ENCODE measurements at places on chromosomes 4 and X.

- H3K27me3 ChIP-seq, result peaks cover 7% of the 10 kb centered on the region
- no peaks in the 10 kb centered on the region for H3K36me3 ChIP-seq
- H3K4me3 ChIP-seq, result no peak overlapping the region
- no peaks in the 10 kb centered on the region for H3K4me1 ChIP-seq
- no peak for DNase-seq
These were observed 223.1 kb upstream of the DMD start for GRCh38 chrX:33434256-33435092.

- H3K4me3 ChIP-seq, result no peak overlapping the region
- DNase-seq, result no peak
- peaks cover 2% of the 10 kb centered on the region for H3K4me1 ChIP-seq
- H3K36me3 ChIP-seq, result no peaks in the 10 kb centered on the region
- no peak overlapping the region for H3K27ac ChIP-seq
These were observed 220.1 kb downstream of the DHX15 start for GRCh38 chr4:24364249-24364648.

DNA sequence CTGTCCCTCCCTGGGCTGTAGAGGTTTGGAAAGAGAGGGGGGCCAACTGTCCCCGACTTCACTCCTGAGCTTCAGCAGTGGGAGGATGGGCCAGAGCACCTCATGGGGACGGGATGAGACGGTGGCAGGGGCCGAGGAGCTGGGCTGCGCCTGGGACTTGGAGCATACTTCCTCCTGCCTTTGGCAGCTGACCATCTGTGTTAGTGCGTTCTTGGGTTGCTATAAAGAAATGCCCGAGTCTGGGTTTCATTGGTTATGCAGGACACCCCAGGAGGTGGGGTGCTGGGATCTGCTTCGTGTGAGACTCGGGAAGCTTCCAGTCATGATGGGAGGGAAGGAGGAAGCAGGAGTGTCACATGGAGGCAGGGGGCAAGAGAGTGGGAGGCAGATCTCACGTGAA is 7.4 kb downstream of the PSAPL1 start:
- no peak overlapping the region for H3K4me3 ChIP-seq
- no peaks in the 10 kb centered on the region for H3K36me3 ChIP-seq
- DNase-seq, result no peak
- H3K27me3 ChIP-seq, result peaks cover 2% of the 10 kb centered on the region

DNA sequence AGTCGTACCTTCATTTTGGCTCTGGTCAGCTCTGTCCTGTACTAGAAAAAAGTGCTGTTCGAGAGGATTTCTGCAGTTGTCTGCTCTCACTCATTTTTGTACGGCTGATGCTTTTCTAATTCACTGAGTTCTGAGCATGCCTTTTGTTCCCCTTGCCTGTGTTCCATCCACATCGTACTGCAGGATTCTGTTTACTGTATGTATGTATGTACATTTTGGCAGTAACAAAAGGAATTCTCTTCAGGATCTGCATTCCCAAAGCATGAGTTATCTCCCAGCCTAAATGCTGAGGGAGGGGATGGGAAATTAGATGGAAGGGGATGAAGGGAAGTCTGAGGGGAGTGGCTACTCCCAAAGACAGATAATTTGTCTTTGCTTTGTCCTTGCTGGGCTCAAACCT is 87.6 kb downstream of the GBA3 start:
- H3K27me3 ChIP-seq, result no peaks in the 10 kb centered on the region
- H3K36me3 ChIP-seq, result no peaks in the 10 kb centered on the region
- H3K4me3 ChIP-seq, result no peak overlapping the region
- H3K27ac ChIP-seq, result no peak overlapping the region
- no peak for DNase-seq

- DNase-seq, result no peak
- peaks cover 21% of the 10 kb centered on the region for H3K4me1 ChIP-seq
- H3K27ac ChIP-seq, result peak overlapping the region; percentile 73
- no peak overlapping the region for H3K4me3 ChIP-seq
- no peaks in the 10 kb centered on the region for H3K36me3 ChIP-seq
- no peaks in the 10 kb centered on the region for H3K27me3 ChIP-seq
These were observed 9.2 kb upstream of the MAML3 start for GRCh38 chr4:140163029-140163810.

DNA sequence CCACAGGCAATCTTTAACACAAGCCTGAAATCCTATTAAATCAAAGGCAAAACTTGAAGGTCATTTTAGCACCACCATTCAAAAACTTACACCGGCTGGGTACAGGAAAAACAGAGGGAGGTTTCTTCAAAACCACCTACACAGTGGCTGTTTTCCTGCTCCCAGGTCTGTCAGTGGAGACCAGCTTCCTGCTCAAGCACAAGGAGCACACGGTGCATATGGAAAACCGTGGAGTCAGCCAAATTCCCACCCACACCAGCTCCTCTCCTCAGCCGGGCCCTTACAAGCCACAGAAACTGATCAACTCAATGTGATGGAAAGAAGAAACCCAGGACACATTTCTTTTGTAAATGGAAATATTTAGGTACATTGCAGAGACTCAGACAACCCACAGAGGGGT is 14.3 kb upstream of the FAM241A start:
- H3K27me3 ChIP-seq, result peaks cover 22% of the 10 kb centered on the region
- H3K36me3 ChIP-seq, result no peaks in the 10 kb centered on the region
- H3K4me3 ChIP-seq, result no peak overlapping the region
- peak overlapping the region; percentile 39 for H3K27ac ChIP-seq
- H3K4me1 ChIP-seq, result peaks cover 18% of the 10 kb centered on the region
- DNase-seq, result no peak

- no peak for DNase-seq
- H3K27me3 ChIP-seq, result no peaks in the 10 kb centered on the region
- H3K36me3 ChIP-seq, result no peaks in the 10 kb centered on the region
- H3K27ac ChIP-seq, result no peak overlapping the region
- H3K4me3 ChIP-seq, result no peak overlapping the region
These were observed 1932.6 kb upstream of the TENM3 start for GRCh38 chr4:180310616-180311015.

- peaks cover 36% of the 10 kb centered on the region for H3K4me1 ChIP-seq
- peak; percentile 78 for DNase-seq
- peak overlapping the region; percentile 51 for H3K27ac ChIP-seq
- H3K27me3 ChIP-seq, result no peaks in the 10 kb centered on the region
These were observed 10.0 kb downstream of the HTRA3 start for GRCh38 chr4:8279321-8280157.

DNA sequence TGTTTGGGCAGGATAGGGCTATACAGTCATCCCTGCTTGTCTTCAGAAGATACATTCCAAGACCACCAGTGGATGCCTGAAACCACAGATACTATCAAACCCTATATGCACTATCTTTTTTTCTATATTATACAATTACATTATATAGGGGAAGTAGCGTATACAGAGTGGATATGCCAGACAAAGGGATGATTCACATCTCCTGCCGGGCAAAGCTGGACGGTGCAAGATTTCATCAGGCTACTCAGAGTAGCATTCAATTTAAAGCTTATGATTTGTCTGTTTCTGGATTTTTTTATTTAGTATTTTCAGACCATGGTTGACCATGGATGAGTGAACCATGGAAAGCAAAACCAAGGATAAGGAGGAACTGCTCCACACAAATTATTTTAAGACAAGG is 7.0 kb upstream of the AMTN start:
- H3K27ac ChIP-seq, result no peak overlapping the region
- no peak for DNase-seq
- H3K27me3 ChIP-seq, result peaks cover 6% of the 10 kb centered on the region

- H3K36me3 ChIP-seq, result peaks cover 8% of the 10 kb centered on the region
- no peaks in the 10 kb centered on the region for H3K27me3 ChIP-seq
- no peak overlapping the region for H3K27ac ChIP-seq
- H3K4me3 ChIP-seq, result no peak overlapping the region
These were observed 3.1 kb downstream of the PI4K2B start for GRCh38 chr4:25236971-25237370.

GRCh38 chrX:104351173-104351769 is 96.5 kb upstream of the ESX1 start:
- no peak for DNase-seq
- H3K4me3 ChIP-seq, result no peak overlapping the region
- H3K36me3 ChIP-seq, result no peaks in the 10 kb centered on the region
- H3K27me3 ChIP-seq, result peaks cover 6% of the 10 kb centered on the region
- H3K4me1 ChIP-seq, result no peaks in the 10 kb centered on the region
- no peak overlapping the region for H3K27ac ChIP-seq

- H3K27ac ChIP-seq, result no peak overlapping the region
- H3K36me3 ChIP-seq, result no peaks in the 10 kb centered on the region
- H3K4me1 ChIP-seq, result peaks cover 43% of the 10 kb centered on the region
- no peak for DNase-seq
These were observed 28.3 kb downstream of the DOCK11 start for GRCh38 chrX:118523920-118524319.

- H3K4me3 ChIP-seq, result no peak overlapping the region
- H3K27ac ChIP-seq, result no peak overlapping the region
- peaks cover 8% of the 10 kb centered on the region for H3K27me3 ChIP-seq
- peaks cover 10% of the 10 kb centered on the region for H3K4me1 ChIP-seq
These were observed 361.4 kb downstream of the RAPGEF2 start for GRCh38 chr4:159464302-159464701.

DNA sequence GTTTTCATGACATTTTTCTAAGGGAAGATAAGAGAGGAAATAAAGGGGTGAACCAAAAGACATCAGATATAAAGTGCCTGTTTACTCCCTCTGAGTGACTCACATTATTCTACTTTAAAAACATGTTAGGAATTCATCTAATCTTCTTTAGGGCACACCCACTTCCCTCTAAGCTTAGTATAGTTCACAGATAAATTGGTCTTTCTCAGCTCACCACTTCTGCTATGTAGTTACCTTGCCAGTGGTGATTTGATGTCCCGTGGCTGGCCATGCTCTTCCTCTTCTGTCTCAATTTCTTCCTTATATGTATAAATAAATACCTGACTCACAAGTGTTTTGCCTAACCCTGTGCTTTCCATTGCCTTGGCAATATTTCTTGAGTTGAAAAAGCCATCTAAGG is 96.8 kb downstream of the PDLIM5 start:
- H3K36me3 ChIP-seq, result peaks cover 5% of the 10 kb centered on the region
- H3K4me1 ChIP-seq, result peaks cover 73% of the 10 kb centered on the region
- peak overlapping the region; percentile 88 for H3K27ac ChIP-seq
- H3K4me3 ChIP-seq, result peak overlapping the region; percentile 1

- H3K36me3 ChIP-seq, result no peaks in the 10 kb centered on the region
- H3K27ac ChIP-seq, result no peak overlapping the region
- no peak for DNase-seq
- no peaks in the 10 kb centered on the region for H3K27me3 ChIP-seq
These were observed 156.9 kb downstream of the NLGN4X start for GRCh38 chrX:6071731-6072130.

DNA sequence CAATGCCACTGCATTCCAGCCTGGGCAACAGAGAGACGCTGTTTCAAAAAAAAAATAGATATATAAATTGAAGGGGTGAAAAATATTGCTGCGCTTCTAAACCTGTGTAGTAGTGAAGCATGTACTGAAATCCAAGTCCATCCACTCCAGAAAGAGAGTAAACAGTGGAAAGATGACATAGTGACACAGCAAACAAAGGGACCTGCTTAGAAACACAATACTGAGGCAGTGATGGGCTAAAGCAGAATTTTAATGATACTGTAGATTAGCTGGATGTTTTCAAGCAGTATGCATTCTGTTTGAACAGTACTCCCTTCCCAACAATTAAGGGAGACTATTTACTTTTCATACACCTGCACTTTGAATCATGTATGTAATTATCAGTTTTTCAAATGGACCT is 42.5 kb downstream of the TFDP3 start:
- H3K4me3 ChIP-seq, result no peak overlapping the region
- no peaks in the 10 kb centered on the region for H3K27me3 ChIP-seq
- no peaks in the 10 kb centered on the region for H3K36me3 ChIP-seq
- DNase-seq, result no peak
- peaks cover 6% of the 10 kb centered on the region for H3K4me1 ChIP-seq

DNA sequence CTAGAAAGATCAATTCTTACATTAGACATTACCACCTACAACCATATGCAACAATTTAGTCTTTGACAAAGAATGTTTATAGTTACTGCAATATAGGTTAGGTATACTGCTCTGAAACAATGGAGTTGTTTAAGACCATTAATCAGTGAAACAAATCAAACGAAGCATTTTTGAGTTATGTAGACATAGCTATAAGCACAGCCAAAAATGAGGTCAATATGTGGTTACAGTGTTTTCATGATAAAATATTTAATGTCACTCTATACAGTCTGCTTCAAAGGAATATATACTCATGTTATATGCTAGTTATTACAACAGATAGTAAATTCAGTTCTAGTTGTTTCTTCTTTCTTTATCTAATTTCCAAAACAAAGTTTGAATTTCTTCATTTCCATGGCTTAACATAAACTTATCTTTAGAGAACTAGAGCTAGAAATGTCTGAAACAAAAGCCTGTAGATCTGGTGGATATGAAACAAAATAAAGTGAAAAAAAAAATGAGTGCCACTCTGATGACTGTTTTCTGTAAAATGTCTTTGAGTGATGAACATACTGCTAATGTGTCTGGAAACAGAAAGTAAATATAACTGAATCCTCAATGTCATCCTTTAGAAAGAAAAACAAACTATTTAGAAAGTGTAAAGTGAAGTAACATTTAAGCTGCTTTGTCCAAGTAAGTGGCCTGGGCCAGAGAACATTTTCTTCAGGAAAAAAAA is 809.0 kb downstream of the FAT4 start:
- no peak for DNase-seq
- peaks cover 4% of the 10 kb centered on the region for H3K27me3 ChIP-seq
- H3K4me3 ChIP-seq, result no peak overlapping the region
- H3K27ac ChIP-seq, result no peak overlapping the region
- peaks cover 10% of the 10 kb centered on the region for H3K4me1 ChIP-seq
- no peaks in the 10 kb centered on the region for H3K36me3 ChIP-seq

DNA sequence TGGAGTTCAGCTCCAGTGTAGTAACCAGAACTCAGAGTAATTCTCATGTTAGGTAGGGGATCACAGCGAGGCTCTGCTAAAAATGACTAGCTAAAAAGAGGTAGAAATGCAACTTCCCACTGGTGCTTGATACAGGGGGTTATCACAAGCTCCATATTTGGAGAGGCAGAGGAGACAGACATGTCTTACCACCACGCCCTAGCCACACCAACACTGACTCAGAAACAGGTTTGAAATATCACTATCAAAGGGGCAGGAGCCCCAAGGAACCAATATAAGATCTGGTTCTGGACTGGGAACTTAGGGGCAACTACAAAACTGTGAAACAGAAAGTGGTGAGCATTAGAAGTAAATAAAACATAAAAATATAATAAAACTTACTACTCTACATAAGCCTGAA is 62.9 kb downstream of the IQCM start:
- no peak overlapping the region for H3K4me3 ChIP-seq

- H3K36me3 ChIP-seq, result peaks cover 3% of the 10 kb centered on the region
- no peak for DNase-seq
- peaks cover 41% of the 10 kb centered on the region for H3K27me3 ChIP-seq
- H3K27ac ChIP-seq, result no peak overlapping the region
- H3K4me3 ChIP-seq, result no peak overlapping the region
- no peaks in the 10 kb centered on the region for H3K4me1 ChIP-seq
These were observed 81.2 kb downstream of the LIMCH1 start for GRCh38 chr4:41619161-41619560.

- H3K4me1 ChIP-seq, result no peaks in the 10 kb centered on the region
- H3K27ac ChIP-seq, result no peak overlapping the region
These were observed 14.8 kb upstream of the CXCL5 start for GRCh38 chr4:74013264-74013663.
